Testis (tissue), 5 donors: ENCODE measurements at places on chromosomes 2 and 18. TPM values are rescaled to one million over a fixed set of nuclear protein-coding genes. Genes with fewer than 3 reads are reported as not detected.

LRRTM1 gene
- total RNA-seq, result 1.2 TPM

TAF4B gene
- 55.9 TPM for total RNA-seq

IL37 gene
- total RNA-seq, result 1.3 TPM

PSTPIP2 gene
- total RNA-seq, result 5.0 TPM

ATP6V1C2 gene
- 6.2 TPM for total RNA-seq

REG1B gene
- not detected for total RNA-seq

DSG4 gene
- total RNA-seq, result 0.08 TPM

KCNG2 gene
- total RNA-seq, result 7.6 TPM

LIMS3 gene
- total RNA-seq, result 13.8 TPM

MYO5B gene
- 26.1 TPM for total RNA-seq

C18orf54 gene
- 16.0 TPM for total RNA-seq

DSG2 gene
- total RNA-seq, result 5.9 TPM

IDH1 gene
- 80.0 TPM for total RNA-seq

LYPD6B gene
- total RNA-seq, result 45.2 TPM

FIGN gene
- total RNA-seq, result 3.6 TPM

CHPF gene
- 796 TPM for total RNA-seq

KATNAL2 gene
- 17.5 TPM for total RNA-seq

SERPINB3 gene
- 1.1 TPM for total RNA-seq

FAP gene
- total RNA-seq, result 2.6 TPM

METTL4 gene
- total RNA-seq, result 11.3 TPM

ASB18 gene
- 0.43 TPM for total RNA-seq

SPDYA gene
- total RNA-seq, result 28.7 TPM

MC2R gene
- not detected for total RNA-seq

SLC14A1 gene
- total RNA-seq, result not detected

CMPK2 gene
- 15.4 TPM for total RNA-seq

SLC35F5 gene
- total RNA-seq, result 102 TPM

SKOR2 gene
- 1.4 TPM for total RNA-seq

ICA1L gene
- total RNA-seq, result 36.0 TPM

ABCG5 gene
- total RNA-seq, result not detected

KCNF1 gene
- 0.19 TPM for total RNA-seq

NCKAP1 gene
- 82.9 TPM for total RNA-seq

AMER3 gene
- 3.0 TPM for total RNA-seq

C1QL2 gene
- 1.2 TPM for total RNA-seq

ANKAR gene
- total RNA-seq, result 20.3 TPM
